ENCODE measurements at places on chromosomes 3 and 15.

- DNase-seq = peak; percentile 50
Observed at GRCh38 chr3:56962206-56962605, 98.3 kb upstream of the SPATA12 start.

- DNase-seq = peak; percentile 64
Observed at GRCh38 chr15:98548139-98548971, 100.0 kb upstream of the IGF1R start.

GRCh38 chr3:170982733-170983132 is 43.8 kb downstream of the SLC2A2 start:
- DNase-seq = no peak

DNA sequence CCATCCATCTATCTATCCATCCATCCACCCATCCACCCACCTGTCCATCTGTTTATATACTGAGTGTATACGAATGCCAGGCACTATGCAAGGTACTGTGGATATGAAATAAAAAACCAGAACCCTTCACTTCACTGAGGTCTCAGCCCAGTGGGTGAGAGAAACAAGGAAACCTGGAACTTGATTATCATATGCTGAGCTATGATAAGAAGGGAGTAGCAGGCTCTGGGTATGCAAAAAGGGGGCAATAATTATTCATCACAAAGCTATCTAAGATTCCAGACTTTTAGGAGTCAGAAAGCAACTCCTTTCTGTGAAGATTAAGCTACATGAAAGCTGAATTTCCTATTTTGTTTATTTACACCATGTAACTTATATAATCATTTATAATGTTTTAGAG is 327.7 kb upstream of the IL12A start:
- DNase-seq = no peak

DNA sequence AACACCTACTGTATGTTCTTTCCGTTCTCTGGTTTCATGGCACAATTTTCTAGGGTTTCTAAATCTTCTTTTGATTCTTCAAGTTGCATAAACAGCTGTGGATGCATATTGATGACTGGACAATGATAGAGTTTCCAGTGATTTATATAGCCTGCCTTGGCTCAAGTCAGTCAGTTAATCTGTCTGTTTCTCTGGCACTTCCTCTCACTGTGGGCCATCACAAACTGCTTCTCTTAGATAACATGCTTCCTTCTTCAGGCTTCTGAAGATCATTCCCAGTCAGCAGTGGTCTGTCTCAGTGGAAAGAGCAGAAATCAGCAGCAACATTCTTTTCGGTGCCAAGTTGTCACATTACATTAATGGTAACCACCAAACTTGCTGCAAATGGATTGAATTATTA is 207.2 kb downstream of the RYR3 start:
- DNase-seq = no peak

GRCh38 chr3:69095636-69096035 is 10.9 kb downstream of the ARL6IP5 start:
- no peak for DNase-seq

DNA sequence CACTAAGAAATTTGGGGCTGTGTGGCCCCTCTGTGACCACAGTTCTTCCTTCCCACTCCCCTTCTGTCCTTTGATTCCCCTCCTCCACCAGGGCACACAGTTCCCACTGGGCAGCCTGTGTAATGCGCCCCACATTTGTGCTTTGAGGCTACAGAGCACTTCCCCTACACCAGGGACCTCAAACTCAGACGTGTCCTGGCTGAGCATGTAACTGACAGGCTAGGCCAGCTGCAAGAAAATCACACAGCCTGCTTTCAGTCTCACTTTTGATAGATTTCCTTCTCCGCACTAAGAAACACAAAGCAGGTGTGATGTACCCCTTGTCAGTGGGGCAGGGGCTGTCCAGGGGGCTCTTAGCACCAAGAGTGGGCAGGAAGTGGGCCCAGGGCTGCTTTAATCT is 29.6 kb downstream of the PRKCD start:
- DNase-seq = no peak

DNA sequence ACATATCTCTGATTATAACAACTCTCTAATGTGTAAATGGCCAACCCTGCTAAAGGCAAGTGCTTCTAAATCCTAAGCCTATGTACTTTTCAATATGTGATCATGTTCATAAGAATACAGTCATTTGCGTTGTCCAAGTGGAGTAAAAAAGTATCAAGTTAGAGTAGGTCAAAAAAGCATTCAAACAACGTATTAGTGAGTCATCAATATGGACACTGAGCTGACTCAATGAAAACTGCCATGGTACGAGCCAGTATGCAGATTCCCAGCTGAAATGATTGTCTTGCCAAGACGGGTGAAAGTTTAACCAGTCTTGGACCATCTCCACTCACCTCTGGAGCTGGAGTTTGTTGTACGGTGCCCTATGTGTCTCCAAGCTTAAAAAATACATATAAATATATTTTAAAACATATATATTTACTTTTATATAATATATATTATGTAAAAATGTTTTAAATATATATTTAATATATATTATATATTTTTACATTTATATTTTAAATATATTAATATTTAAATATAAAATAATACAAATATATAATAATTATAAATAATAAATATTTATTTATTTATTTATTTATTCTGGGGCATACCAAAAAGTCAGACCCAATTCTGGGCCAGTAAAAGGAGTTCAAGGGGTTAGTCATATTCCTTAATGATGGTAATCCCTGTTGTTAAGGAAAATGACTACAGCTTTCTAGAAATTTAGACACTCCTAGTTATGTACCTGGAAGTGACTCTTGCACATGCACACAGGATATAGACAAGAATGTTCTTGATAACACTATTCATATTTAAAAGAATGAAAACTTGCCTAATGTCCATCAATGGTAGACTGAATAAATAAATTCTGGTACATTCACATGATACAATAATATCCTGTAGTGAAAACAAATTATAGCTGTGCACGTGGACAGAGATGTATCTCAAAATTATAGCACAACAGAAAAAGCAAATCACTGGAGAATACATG is 27.2 kb downstream of the PLSCR4 start:
- no peak for DNase-seq

DNA sequence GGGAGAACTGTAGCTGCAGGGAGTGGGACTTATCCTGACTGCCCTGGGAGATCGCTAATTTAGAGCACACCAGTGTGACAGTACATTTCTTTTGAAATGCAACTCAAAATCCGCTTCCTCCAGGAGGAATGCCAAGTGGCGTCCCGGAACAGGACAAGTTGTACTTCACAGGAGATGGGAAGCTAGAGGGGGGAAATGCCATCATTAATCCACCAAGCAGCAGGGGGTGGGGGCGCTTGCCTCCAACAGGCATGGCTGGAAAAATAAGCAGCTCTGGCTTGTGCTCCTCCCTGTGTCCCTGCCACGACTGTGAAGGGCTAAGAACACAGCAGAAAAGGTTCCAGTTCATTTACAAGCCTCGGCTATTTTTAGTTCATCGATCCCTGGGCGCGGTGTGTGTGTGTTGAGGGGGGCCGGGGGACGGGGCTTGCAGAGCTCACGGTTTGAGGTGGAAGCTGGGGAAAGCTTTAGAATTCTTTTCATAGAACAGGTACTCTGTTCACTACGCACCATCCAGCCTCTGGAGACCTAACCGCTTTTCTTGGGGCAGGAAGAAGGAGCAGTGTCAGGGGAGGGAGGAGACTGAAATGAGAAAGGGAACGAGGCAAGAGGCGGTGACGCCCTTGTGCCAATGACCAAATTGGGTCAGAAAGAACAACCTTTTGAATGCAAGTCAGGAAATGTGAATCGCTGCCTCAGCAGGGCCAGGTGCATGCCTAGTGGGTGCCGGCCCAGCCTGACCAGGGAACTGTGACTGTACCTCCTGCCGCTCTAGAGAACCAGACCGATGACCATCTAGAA is 51.8 kb upstream of the DGKG start:
- peak; percentile 30 for DNase-seq

DNA sequence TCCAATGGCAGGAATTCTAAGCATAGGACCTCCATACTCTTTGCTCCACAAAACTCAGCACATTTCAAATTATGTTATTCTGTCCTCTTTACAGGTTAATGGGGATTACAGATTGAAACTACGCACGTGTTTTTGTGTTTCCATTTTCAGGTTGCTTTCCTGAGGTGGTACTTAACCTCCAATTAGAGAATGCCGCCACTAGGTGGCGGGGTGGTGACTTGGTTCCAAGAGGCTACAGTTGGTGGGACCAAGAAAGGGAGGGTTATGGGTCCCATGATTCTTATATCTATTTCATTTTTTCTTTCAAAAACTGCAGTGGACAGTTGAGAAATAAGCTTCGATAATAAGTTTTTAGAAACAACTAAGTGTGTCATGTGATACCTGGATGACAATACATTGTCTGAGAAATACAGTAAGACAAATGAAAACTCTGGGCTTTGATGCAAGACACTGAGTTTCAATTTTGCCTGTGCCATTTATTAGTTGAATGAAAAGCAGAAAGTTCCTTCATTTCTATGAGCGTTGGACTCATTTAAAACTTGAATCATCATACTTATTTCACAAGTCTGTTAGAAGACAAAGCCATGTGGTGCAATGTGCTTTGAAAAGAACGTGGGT is 539.0 kb downstream of the FGF12 start:
- DNase-seq = peak; percentile 47

GRCh38 chr3:22685597-22685996 is 517.5 kb upstream of the UBE2E2 start:
- no peak for DNase-seq

DNA sequence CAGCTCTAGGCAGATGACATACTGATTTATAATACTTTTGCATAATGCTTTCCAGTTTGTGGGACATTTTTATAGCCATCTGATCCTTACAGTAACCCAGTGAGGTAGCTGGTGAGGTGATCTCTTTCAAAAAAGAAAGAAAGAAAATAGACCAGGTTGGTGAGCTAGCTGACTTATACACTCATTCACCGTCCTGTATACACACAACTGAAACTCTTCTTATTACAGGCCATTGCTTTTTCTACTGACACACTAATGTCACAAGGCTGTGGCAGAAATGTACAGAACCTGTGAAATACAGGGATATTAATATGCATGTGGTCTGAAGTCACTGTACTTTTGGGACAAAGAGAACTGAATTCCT is 150.2 kb upstream of the BHLHE40 start:
- no peak for DNase-seq

DNA sequence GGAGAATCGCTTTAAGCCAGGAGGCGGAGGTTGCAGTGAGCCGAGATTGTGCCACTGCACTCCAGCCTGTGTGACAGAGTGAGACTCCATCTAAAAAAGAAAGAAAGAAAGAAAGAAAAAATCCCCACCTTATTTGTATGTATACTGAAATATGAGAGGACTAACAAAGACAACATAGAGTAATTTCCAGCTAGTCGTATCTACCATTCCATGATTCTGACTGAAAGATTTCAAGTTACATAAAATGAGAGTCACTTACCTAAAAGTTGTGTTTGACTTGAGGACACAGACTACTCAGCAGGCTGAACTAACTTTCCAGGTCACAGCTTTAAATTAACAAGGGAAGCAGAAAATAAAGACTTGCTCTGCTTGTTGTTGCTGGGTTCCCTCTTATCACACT is 18.8 kb upstream of the PRKCI start:
- no peak for DNase-seq
